Aorta (tissue), 5 donors: ENCODE measurements at places on chromosomes 16 and 17. TPM values are rescaled to one million over a fixed set of nuclear protein-coding genes. Genes with fewer than 3 reads are reported as not detected.

UTS2R gene
- total RNA-seq: not detected

PRDM7 gene
- not detected for total RNA-seq

PARD6A gene
- total RNA-seq: 5.3 TPM

RND2 gene
- 2.7 TPM for total RNA-seq

CTRB2 gene
- total RNA-seq: 9.1 TPM

PRSS22 gene
- not detected for total RNA-seq

CCL1 gene
- not detected for total RNA-seq

WFIKKN2 gene
- total RNA-seq: 0.48 TPM

DYNLRB2 gene
- total RNA-seq: not detected

GAST gene
- total RNA-seq: not detected

RNF43 gene
- 0.68 TPM for total RNA-seq

TRPV2 gene
- 40.3 TPM for total RNA-seq

PABPN1L gene
- total RNA-seq: not detected

CDH5 gene
- 97.5 TPM for total RNA-seq

TBX2 gene
- 28.9 TPM for total RNA-seq

SCIMP gene
- 5.8 TPM for total RNA-seq

DNAI2 gene
- not detected for total RNA-seq

GRB7 gene
- 1.6 TPM for total RNA-seq

CCL11 gene
- total RNA-seq: not detected

KRT16 gene
- total RNA-seq: 0.65 TPM

TIGD7 gene
- 9.8 TPM for total RNA-seq

KRTAP4-9 gene
- not detected for total RNA-seq

TERB1 gene
- not detected for total RNA-seq

WFDC1 gene
- 11.8 TPM for total RNA-seq

TUFM gene
- total RNA-seq: 71.2 TPM

SYNGR3 gene
- total RNA-seq: 0.57 TPM

ZNF423 gene
- 12.5 TPM for total RNA-seq
